Fibroblast of the conjunctiva (primary cell): ENCODE measurements at places on chromosomes 6 and 20.

- DNase-seq, result no peak
Observed at GRCh38 chr6:124819346-124819745, 142.9 kb upstream of the RNF217 start.

DNA sequence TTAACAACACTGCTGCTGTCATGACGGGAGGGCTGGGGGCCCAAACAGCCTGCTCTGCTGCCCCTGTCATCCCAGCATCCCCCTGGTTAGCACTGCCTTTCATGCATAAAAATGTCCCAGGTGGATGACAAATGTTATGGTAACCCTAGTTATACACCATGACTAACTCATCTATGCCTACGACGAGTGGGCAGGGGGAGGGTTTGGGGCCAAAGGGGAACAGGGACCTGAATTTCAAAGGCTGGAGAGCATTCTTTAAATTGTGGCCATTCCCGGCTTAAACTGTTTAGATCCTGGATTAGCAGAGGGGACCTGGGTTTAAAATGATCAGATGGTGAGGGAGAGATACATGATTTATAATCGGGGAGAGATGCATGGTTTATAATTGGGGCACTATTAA, 24.4 kb downstream of the GNAS-AS1 start:
- DNase-seq, result no peak

- no peak for DNase-seq
Observed at GRCh38 chr6:140537211-140537610, 1162.8 kb upstream of the CITED2 start.

DNA sequence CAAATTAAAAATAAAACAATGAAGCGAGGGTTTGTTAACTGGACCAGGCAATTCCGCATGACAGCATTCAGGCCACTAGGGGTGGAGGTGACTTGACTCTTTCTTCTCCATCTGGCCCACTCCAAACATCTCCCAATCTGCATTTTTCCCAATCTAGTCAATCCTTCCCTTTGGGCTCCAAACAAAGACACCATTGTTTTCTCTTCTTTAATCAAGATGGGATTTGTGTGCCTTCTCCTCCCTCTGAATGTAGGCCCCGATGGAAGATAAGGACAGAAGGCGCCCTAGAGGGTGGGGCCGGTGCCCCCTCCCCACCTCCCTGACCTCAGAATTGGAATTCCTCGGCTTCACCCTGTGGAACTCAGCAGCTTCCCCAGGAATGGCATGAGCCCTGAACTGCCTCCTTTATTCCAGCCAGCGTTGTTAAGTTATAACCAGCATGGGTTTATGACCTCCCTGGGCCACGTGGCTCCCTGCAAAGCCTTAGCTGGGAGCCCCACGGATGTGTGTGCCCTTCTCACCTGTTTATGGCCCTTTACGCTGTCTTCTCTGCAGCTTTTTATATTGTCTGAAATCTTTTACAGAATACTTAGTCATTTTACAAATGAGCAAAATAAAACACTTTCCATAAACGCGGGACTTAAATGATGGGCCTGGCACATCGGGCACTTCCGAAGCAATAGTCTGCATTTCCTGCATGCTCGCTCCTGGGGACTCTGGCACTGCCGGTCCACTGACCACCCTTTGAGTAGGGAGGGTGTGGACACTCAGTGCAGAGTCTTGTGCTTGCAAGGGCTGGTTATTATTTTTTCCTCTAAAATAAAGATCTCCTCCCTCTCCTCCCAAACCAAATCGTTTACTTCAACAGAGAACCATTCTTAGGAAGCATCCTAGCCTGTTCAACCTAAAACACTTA, 24.5 kb downstream of the OVOL2 start:
- DNase-seq, result no peak

DNA sequence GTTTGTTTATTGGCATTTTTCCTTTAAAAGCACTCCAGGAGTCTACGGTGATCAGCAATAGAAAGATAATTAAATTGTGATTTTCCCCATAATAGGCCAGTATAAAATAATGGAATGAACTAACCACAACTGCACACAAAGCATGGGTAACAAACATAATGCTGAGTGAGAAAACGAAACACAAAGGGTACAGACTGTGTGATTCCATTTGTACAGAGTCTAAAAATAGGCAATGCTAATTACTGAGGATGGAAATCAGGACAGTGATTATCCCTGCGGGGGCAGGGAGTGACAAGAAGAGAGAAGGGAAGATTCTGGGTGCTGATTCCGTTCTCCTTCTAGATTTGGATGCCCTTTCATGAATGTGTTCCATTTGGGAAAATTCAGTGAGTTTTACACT, 478.1 kb downstream of the PREX1 start:
- DNase-seq, result no peak

GRCh38 chr6:127119102-127120022, 891 bp downstream of the RSPO3 start:
- DNase-seq, result no peak

- no peak for DNase-seq
Observed at GRCh38 chr6:6434151-6434550, 113.7 kb upstream of the F13A1 start.

GRCh38 chr6:13407709-13408695, 79.4 kb downstream of the GFOD1 start:
- DNase-seq, result peak; percentile 74

- DNase-seq, result peak; percentile 60
Observed at GRCh38 chr6:16206595-16207037, 31.8 kb upstream of the GMPR start.

- DNase-seq, result no peak
Observed at GRCh38 chr6:117448011-117448410, 22.3 kb upstream of the ROS1 start.

- DNase-seq, result no peak
Observed at GRCh38 chr6:137039010-137039409, 5.8 kb downstream of the IL20RA start.

DNA sequence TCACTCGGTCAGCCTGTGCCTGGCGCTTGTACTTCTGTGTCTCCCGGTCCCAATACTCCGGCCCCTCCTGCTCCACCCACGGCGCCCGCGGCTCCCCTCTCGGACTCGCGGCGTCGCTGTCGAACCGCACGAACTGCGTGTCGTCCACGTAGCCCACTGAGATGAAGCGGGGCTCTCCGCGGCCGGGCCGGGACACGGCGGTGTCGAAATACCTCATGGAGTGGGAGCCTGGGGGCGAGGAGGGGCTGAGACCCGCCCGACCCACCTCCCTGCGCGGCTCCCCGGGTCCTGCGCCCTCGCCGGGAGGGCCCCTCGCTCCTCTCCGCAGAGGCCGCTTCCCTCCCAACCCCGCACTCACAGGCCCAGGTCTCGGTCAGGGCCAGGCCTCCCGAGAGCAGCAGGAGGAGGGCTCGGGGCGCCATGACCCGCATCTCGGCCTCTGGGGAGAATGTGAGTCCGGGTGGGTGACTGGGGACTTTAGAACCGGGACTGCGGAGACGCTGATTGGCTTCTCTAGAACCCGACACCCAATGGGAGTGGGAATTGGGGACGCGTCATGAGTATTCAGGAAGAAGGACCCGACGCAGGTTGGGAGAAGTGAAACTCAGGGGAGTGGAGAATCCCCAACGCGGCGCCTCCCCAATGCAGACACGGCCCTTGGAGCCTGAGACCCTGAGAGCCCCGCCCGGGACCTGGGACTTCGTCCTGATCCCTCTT, at the start of gene HLA-C:
Gene HLA-C, minus strand, starts transcription at position 452 of the 717 bp plus-strand sequence. Its CDS starts 21 bp downstream, at position 431.
- peak; percentile 90 for DNase-seq
